ENCODE measurements at places on chromosomes 4 and X. TPM values are rescaled to one million over a fixed set of nuclear protein-coding genes. Genes with fewer than 3 reads are reported as not detected.

DNA sequence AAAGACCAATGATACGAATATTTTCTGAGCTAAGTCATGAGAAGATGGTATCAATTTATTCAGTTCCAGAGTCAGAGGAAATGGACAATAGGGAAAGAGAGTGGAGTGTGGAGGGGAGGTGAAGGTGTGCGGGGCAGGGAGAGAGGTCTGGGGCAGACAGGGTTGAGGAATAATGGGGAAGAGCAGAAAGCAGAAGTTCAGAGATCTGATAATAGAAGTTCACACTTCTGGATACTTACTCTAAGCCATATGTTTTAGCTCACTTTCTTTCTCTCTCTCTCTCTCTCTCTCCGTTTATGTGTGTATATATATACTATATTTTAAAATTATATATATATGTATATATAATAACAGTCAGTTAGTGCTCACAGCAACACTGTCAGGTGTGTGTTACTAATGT is 40.4 kb downstream of the FOXR2 start:
- no peak for DNase-seq

DNA sequence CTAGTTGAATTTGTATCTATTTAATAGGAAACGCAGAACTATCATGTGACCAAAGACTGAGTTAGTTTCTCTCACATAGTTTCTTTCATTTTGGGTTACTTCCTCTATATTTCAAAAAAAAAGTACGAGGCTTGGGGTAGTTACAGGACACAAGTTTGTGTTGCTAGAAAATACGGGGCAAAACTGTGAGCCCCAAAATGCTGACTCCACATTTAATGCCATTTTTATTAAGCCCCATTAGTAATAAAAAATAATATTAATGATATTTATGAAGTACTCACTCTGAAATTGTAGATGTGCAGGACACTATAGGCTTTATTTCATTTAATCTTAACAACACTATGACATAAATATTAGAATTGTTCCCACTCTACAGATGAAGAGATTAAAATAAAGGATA is 268.6 kb downstream of the DTHD1 start:
- no peak for DNase-seq

The SLC9B1 gene
- polyA plus RNA-seq = 0.32 TPM

GRCh38 chr4:176587920-176588319 is 204.8 kb downstream of the VEGFC start:
- peak; percentile 23 for DNase-seq

GRCh38 chr4:137661693-137662092 is 129.4 kb upstream of the PCDH18 start:
- no peak for DNase-seq

DNA sequence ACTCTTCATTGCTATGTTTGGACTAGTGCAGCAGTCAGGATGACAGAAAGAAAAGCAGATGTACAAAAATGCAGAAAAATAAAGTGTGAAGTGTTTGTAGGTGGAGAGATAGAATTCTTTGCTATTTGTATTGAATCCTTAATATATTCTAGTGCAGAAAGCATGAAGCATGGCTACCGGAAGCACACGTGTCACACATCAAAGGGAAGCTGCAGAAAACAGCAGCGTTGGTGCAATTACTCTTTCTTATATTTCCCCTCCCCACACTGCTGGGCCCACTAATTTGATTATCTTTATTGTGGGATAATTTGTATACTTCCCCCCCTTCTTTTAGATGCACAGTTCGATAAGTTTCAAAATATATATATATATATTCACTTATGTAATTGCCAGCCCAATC is 35.9 kb upstream of the TAPT1 start:
- DNase-seq = no peak

All from AG04450 (cell line).